ENCODE measurements at places on chromosomes 5 and 9.

DNA sequence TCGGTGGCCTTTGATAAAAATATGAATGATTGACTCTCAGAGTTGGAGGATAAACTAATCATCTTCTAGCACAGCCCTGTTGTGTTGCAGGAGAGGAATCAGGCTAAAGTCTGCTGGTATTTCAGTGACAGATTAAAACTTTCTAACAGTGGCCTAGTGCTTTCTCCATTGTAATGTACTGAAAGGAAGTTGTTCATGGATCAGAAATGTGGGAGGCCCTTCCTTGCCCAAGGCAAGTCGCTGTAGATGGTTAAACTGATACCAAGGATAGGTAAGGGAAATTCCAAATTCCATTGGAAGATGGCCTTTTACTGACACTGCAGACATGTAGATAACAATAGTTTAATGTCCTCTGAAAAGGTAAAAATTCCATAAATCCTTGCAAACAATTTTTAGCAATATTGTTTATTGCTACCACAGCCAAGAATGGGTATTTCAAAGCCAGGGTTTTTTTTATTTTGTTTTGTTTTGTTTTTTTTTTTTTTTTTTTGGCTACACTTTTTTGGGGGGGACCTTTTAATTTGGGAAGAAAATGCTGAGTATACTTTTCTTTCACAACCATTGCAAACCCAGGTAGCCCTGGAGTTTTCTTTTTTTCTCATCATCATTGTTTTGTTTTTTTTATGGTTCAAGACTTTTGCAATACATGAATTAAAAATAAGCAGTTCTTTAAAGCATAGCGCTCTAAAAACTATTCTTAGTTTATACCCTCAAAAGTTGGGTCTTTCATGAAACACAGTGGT, 35.5 kb downstream of the WDR36 start:
- DNase-seq: peak; percentile 48

GRCh38 chr9:1101846-1102641, 51.9 kb downstream of the DMRT2 start:
- no peak for DNase-seq

DNA sequence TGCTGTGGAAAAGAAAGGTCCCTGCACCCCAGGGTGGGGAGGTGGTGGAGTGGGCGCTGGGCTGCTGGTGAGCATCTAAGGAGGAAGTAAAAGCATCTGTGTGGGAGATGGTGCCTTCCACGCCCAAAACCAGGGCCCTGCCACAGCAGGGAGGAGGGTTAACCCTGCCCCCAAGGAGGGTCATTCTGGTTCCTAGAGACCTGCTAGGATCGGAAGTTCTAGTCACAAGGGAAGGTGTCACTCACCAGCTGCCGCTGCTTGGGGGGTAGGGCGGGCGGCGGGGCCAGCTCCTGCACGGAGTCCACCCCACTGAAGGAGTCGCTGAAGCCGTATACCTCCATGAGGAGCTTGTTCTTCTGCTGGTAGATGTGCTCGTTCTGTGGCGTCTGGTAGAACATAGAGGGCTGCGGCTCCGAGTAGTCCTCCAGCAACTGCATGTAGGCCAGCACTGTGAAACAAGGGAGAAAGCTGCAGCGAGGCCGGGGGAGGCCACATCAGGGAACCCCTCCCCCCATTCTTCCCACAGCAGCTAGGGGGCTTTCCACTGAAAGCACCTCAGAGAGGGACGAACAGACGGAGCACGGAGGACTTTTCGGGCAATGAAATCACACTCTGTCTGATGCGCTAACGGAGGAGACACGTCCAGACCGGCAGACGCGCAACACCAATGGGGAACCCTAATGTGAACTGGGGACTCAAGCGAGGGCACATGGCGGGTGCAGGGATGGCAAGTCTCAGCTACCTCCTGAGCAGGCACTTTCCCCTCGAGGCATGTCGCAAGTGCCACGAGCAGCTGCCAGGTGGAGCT, 76.4 kb downstream of the PRRT1B start:
- DNase-seq: no peak

GRCh38 chr5:107364443-107365319, 306.1 kb downstream of the EFNA5 start:
- peak; percentile 60 for DNase-seq

DNA sequence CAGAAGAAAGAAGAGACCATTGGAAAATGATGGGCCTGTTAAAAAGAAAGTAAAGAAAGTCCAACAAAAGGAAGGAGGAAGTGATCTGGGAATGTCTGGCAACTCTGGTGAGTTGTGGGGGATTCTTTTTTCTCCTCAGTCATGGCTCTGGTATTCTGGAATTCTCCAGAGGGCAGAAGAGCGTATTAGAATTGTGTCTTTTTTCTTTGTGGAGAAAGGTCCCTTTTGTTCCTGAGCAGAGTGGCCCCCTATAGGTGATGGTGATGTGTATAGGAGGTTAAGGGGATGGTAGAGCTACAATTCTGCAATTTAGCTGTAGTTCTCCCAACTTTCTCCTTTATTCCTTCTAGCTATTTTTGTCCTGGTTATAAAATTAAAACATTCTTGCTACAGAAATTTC, 1.6 kb upstream of the DHFR start:
- no peak for DNase-seq

- DNase-seq: no peak
These were observed 601 bp downstream of the ERGIC1 start for GRCh38 chr5:172834415-172835289.

- no peak for DNase-seq
These were observed 17.5 kb upstream of the SLC9A3 start for GRCh38 chr5:541539-542318.

- DNase-seq: no peak
These were observed 27.6 kb downstream of the CEP72 start for GRCh38 chr5:639584-640213.

- DNase-seq: no peak
These were observed 42.5 kb upstream of the RXRA start for GRCh38 chr9:134283692-134284265.
